ENCODE measurements at places on chromosomes 3 and 15.
A peak's percentile ranks its signal among the peaks of the same experiment; 100 is the strongest.

- no peak for DNase-seq
These were observed 12.7 kb downstream of the SPSB4 start for GRCh38 chr3:141063831-141064230.

DNA sequence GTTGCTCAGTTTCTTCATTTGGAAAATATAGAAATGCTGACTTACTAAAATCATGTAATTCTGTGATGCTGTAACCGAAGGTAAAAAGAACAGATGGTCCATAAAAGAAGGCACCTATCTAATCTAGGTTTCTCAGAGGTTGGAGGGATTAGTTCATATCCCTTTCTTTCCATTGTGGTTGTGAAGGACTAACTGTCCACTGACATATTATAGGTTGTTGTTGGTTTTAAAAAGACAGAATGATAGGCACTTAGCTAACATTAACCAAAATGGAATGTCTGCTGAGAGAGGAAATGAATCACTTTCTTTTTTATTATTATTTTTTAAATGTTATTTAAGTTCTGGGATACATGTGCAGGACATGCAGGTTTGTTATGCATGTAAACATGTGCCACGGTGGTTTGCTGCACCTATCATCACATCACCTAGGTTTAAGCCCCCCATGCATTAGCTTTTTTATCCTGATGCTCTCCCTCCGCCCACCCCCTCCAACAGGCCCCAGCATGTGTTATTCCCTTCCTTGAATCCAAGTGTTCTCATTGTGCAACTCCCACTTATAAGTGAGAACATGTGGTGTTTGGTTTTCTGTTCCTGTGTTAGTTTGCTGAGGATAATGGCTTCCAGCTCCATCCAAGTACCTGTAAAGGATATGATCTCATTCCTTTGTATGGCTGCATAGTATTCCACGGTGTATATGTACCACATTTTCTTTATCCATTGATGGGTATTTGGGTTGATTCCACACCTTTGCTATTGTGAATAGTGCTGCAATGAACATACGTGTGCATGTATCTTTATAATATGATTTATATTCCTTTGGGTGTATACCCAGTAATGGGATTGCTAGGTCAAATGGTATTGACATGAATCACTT, 45.8 kb downstream of the ALDH1A2 start:
- no peak for DNase-seq

- DNase-seq = peak; percentile 13
These were observed 25.2 kb downstream of the SNAPC5 start for GRCh38 chr15:66472176-66472999.

- DNase-seq = no peak
These were observed at the start of gene CALML4 for GRCh38 chr15:68204776-68205557. Gene CALML4, minus strand, starts transcription at chr15:68205332. Its CDS starts 85 bp downstream, at chr15:68205247.

DNA sequence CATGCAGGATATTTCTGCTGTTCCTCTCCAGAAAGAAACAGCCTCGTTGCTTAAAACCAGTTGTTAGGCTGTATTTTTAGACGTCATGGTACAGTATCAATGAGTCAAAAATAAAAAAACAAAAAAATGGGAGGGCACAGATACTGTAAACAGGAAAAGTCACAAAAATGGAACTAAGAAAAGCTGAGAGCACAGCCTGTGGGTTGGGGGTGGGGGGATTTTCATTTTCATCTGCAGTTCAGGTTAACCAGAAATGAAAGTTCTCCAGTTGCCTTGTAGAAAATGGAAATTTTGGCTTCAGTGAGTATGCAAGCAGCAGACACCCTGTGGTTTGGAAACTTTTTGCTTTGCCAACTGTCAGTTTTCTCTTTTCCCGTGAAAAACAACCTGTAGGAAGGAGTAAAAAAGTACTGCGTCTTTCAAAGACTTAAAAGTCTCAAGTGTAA, 59.0 kb downstream of the FRMD4B start:
- DNase-seq = peak; percentile 28

DNA sequence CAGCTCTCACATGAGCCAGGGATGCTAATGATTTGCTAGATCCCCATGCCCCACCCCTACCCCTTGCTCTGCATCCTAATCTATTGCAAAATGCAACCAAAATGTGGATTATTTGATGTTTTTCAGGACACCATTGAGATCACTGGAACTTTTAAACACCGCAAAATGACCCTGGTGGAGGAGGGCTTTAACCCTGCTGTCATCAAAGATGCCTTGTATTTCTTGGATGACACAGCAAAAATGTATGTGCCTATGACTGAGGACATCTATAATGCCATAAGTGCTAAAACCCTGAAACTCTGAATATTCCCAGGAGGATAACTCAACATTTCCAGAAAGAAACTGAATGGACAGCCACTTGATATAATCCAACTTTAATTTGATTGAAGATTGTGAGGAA, 29.7 kb downstream of the HDC start:
- DNase-seq = no peak

DNA sequence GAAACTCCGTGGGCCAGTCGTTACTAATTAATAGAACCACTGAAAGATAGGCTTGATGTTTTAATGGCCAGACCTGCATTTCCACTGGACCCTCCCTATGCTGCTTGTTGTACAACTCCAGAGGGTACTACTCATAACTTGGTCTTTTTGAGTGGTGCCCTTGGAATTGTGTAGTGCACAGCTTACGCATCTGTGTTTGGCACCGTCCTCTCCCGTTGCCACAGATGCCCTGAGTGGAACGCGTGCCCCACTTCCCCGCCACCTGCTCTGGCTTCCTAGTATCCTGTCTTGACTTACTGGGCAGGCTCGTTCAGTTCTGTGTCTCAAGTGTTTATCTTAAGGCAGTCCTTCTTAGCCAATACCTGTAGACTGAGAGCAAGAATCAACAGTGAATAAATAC, 78.7 kb downstream of the USP13 start:
- DNase-seq = no peak

Data from stimulated activated CD4-positive, alpha-beta T cell treated with anti-CD3 and anti-CD28 coated beads, TNF-alpha, amount 100 ng/mL, for 4 hours (primary cell).